Sciatic nerve (tissue), 2 donors: ENCODE measurements at places on chromosomes 2 and 18. TPM values are rescaled to one million over a fixed set of nuclear protein-coding genes. Genes with fewer than 3 reads are reported as not detected.

Gene CLHC1
- total RNA-seq: 11.9 TPM

Gene TXNDC2
- not detected for total RNA-seq

Gene SLC5A7
- total RNA-seq: not detected

GRCh38 chr2:233708942-233709341 lies 3.8 kb upstream of the UGT1A5 start:
- DNase-seq: no peak

DNA sequence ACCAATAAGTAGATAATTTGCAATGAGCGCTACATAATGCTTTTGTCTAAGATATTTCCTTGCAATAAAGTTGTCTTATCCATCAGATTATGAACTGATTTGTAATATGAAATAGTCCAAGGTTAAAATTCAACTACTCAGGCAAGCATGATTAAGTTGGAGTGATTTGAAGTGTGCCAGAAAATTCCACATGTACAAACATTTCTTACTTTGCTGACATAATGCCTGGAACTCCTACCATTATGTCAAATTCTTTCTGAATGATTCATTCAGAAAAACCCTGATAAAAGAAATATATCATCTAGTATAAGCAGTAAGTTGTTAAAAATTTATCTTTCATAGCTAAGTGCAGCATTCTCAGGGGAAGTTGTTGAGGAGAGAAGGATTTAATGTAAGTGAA lies 87.3 kb downstream of the CBLN2 start:
- DNase-seq: no peak

GRCh38 chr2:70014959-70015358 lies 53.5 kb upstream of the ASPRV1 start:
- no peak for DNase-seq

DNA sequence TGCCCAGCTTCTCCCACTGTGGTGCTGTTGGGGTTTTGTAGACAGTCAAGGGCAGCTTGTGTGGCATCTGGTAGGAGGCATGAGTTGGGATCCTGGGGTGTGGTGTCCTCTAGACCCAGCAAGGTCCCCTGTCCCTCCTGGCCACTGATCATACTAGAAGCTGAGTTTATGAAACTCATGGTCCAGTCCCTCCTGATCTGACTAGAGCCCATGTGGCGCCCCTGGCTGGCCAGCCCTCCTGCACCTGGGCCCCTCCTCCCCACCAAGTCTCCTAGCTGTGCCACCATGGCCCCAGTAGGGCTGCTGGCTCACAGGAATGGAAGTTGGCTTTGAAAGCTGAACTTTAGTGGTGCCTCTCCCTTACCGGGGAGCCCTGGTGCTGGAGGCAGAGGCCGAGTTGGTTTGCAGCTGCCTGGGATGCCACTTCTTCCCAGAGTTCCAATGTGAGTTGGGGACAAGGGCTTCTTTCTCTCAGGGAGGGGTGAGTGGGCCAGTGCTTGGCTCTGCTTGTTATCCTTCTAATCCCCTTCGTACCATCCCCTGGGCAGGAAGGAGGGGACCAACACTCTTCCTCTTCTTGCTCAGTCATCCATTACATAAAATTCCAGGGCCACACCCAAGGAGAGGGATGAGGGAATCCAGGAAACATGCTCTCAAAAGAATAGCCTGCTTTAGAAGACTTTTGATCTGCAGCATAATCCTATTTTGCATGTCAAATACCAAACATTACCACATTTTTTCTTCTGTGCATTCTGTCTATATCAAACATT lies 37.5 kb upstream of the HAAO start:
- no peak for DNase-seq

- DNase-seq: no peak
These were observed 264.3 kb upstream of the RASGRP3 start for GRCh38 chr2:33212151-33212550.
